ENCODE measurements at places on chromosomes 13 and 19.

GRCh38 chr19:2385053-2385721 is 25.1 kb downstream of the TMPRSS9 start:
- DNase-seq = no peak

- no peak for DNase-seq
These were observed 97.9 kb downstream of the DGKH start for GRCh38 chr13:42146359-42146758.

- no peak for DNase-seq
These were observed 49.6 kb upstream of the OLFM4 start for GRCh38 chr13:52978989-52979388.

- DNase-seq = no peak
These were observed 313 bp downstream of the ZNF541 start for GRCh38 chr19:47572635-47573034.

GRCh38 chr19:1155352-1156304 is 18.4 kb downstream of the SBNO2 start:
- no peak for DNase-seq

DNA sequence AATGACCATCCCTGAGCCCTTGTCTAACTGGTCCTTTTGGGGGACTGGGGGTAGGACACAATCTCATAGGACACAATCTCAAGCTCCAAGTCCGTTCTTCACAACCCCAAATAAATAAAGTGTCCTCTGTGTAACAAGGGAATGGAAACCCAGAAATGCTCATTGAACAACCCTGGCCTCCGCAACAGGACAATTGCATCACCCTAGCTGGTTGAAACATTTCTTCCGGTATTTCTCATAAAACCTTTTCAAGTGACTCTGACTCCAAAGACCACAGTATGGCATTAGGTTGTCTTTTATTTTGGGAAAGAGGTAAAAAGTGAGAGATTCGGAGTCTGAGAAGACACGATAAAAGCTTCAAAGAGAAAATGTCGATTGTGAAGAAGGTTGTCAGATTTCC is 186.6 kb downstream of the ZNF536 start:
- no peak for DNase-seq

- DNase-seq = no peak
These were observed 276.7 kb downstream of the POU4F1 start for GRCh38 chr13:78326633-78327032.

DNA sequence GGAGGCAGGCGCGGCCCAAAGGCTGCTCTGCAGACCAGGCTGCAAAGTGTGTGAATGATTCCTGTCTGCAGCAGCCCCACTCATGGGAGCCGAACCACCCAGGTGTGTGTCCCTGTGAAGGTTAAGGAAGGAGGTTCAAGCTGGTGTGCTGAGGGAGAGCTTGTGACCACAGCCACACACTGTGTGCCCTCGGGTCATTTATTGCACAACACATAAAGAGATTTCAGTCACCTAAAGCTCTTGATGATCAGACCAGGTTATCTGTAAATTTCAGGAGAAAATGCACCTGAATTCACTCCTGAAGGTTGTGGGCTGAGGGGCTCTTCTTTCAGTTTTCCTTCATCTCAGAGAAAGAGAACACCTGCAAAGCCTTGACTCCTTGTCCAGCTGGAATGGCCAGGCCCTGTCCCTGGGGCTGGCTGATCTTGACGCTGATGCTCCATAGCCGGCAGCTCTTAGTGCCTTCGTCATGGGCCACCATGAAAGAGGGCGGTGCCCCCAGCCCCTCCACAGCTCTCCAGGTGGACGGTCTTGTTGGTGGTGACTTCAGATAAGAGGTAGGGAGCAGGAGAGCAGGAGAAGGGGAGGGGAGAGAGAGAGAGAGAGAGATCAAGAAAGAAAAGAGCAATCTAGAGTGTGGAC is 110.8 kb upstream of the C1QTNF9B start:
- no peak for DNase-seq

DNA sequence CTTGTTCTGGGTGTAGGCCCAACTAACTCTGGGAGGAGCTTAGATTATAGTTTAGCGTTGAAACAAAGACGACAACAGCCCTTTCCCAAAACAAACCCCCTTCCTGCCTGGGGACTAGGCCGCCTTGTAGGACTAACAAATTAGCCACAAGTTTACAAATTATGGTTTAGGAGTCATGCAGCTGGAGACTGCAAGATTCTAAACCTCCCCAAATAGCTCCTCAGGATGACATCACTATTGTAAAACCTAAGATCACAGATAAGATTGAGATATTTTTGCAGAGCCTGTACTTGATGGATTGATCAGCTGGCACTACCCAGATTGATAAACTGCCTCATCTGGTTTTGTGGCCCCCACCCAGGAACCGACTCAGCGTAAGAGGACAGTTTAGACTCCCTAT is 2.3 kb upstream of the SLC25A15 start:
- DNase-seq = no peak
